ENCODE measurements at places on chromosomes 1 and 21.

DNA sequence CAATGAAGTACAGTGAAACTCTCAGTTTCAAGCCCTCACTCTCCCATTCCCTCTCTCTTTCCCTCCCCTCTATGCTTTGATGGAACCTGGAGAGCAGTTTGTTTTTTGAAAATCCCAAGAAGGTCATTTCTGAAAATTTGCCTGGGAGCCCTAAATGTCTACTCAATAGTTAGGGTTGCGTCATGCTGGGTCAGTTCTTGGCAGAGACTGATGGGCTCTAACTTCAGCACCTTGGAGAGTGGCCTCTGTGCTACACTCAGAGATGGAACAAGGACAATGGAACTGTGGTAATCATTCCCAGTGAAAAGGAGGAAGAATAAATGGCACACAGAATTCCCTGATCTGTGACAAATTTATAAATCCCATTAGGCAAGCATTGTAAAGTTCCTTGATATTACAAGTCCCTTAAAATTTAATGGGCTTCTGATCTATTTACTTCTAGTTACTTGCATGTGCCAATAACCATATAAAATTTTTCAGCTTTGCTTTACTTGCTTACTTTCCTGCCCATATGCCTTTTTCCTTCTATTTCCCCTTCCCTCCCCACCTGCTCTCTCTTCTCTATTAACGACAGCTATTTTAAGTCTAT lies 182.9 kb upstream of the KCND3 start:
- DNase-seq = no peak

GRCh38 chr1:201108614-201109013 lies 3.6 kb downstream of the CACNA1S start:
- DNase-seq = no peak

DNA sequence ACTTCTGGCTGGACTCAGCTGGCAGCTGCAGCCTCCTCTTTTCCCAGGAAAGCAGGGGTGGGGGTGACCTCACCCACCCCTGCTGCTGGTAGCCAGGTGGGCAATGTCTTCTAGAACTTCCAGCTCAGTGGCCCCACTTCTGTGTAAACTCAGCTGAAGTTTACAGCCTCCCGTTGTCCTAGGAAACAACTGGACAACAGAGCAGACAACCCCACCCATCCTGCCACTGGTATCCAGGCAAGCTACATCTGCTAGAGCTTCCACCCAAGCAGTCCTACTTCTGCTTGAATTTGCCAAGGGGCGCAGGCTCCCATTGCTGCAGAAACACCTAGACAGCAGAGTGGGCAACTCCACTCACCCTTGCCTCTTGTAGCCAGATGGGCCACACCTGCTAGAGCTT lies 309.6 kb upstream of the BEND5 start:
- DNase-seq = no peak

GRCh38 chr1:3561702-3562101 lies 49.6 kb downstream of the MEGF6 start:
- DNase-seq = no peak

- DNase-seq = no peak
Measured at GRCh38 chr1:216425577-216425976, 2.3 kb upstream of the USH2A start.

DNA sequence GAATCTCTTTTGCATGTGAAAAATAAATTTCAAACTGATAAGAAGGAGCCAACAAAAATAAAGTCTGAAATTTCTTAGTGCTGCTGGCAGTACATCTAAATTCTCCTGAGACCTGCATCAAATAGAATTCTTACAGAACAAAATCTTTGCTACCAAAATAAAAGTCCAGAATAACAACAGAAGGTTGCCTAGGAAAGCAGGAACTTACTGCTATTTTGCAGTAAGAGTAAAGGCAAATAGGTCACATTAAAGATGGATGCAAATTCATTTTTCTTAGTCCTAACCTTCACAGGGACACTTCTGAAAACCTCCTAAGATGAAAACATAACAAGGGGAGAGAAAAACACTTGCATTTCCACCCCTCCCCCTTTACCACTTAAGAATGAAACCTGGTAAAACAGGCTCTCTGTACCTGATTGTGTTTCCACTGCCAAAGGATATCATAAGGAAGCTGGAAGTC lies 59.0 kb downstream of the RUSC1 start:
- DNase-seq = no peak

- no peak for DNase-seq
Measured at GRCh38 chr1:201111156-201111555, 1.1 kb downstream of the CACNA1S start.

- DNase-seq = no peak
Measured at GRCh38 chr1:28458237-28459228, 47.3 kb upstream of the RCC1 start.

DNA sequence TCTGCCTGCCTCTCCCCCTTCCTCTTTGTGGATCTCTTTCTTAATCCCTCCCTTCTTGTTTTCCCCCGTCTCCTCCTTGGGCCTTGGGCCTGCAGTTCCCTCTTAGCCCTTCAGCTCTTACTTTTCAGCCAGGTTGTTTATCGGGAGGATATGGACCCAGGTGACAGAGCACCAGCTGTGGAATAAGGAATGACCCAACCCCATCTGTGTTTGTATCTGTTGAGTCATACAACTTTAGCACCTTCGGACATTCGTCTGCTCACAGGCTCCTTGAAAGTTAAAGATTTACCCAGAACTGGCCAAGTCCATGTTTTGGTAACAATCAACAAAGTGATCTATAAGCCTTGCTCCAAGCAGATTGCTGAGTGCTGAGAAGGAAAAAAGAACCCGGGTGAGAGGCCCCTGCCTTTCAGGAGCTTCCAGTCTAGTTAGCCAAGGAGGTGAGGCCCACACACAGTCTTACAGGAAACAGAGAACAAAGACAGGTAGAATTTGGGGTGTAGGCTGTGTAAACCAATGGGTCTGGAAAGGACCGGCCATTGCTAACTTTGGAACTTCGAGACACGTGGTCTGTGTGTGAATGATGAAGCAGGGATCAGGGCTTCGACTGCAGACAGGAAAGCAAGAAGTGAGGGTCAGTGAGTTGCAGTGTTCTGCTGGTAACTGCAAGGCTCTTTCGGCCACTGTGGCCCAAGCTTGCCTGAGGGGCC lies 66.7 kb upstream of the F3 start:
- no peak for DNase-seq

DNA sequence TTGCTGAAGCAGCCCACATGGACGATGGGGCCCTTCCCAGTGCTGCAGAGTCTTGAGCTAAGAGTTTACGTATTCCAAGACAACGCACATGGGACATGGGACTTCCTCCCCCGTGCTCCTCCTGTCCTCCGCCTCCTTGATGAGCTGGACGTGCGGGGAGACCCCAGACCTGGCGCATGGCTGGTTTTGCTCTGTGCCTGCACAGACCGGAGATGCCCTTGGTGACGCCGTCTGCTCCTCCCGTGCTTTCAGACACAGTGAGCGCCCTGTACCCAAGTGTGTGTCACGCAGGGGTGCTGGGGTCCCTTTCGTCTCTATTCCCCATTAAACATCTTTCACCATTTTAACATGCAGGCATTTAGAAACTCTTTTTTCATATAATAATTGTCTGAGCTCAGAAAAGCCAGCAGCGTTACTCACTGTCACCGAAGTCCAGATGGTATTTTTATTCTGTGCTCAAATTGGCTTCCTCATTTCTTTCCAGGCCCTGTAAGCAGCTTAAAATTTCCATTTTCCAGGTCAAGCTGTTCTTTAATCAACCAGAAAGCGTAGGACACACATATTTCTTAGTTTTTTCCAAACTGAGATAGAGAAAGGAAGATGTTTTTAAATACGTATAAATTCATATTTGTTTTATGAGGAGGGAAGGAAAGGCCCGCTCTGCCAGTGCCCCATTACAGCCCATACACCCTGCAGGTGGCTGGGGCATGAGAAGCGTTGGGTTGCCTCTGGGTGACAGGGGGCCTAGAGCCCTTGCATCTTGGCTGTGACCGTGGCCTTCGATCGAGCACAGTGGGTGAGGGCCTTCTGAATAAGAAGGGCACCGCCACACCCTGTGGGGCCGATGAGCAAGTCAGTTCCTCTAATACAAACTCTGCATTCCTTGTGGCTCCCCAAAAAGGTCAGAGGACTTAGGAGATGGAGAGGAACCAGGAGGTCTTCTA lies 17.9 kb upstream of the ZBTB21 start:
- no peak for DNase-seq

DNA sequence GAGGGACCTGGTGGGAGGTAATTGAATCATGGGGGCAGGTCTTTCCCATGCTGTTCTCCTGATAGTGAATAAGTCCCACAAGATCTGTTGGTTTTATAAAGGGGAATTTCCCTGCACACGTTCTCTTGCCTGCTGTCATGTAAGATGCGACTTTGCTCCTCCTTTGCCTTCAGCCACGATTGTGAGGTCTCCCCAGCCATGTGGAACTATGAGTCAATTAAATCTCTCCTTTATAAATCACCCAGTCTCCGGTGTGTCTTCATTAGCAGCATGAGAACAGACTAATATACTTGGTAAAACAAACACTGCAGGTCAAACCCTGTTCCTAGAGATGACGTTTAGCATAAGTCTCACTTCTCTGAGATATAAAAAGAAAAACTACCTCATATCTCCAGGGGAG lies 148.3 kb downstream of the MATN1 start:
- no peak for DNase-seq

DNA sequence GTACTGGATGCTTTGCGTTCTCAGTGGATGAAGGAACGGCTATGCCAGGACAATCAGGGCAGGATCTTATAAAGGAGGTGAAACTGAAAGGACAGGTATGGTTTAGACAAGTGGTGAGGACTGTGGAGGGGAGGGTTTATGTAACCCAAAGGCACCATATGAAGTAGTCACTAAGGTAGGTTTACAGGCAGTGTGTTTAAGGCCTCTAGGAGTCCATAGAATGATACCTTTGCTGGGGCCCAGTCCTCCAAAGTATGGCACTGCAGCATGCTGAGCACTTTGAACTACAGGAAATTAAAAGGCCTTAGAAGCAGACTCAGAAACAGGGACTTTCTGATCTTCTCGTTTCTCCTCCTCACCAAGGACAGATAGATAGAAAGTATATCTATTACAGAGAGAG lies 304.7 kb upstream of the USP25 start:
- DNase-seq = no peak

DNA sequence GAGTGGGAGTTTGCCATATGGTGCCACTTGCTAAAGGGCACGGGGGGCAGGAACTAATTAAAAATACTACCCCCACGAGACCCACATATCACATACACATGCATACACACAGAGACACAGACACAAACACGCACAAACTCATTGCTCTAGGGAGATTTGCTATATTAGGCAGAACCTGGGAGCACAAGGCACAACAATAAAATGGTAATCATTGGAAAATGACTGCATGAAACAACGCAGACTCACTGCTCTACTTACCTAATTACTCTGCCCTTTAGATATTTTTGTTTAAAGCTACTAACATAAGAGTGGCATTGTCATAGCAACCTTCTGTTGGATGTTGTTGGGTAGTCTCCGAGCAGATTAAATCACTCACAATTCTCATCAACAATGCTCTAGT lies 20.3 kb upstream of the RGS4 start:
- no peak for DNase-seq

DNA sequence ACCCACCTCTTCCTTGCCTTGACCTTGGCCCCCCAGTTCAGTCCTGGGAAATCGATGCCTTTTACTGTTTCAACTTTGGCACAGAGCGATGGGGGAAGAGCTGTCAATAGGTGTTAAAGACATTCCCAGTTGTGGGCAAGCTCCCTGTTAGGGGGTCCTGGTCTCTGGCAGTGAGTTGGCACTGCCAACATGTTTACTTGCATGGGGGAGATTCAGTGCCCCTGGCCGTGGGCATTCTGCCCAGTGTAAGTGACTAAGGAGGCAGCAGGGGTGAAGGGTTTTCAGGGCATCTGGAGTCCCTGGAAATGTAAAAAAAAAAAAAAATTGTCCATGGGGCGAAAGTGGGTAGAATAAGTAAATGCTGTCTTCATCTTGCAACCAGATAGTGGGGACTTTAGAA lies 407.0 kb downstream of the PTPRU start:
- DNase-seq = no peak

DNA sequence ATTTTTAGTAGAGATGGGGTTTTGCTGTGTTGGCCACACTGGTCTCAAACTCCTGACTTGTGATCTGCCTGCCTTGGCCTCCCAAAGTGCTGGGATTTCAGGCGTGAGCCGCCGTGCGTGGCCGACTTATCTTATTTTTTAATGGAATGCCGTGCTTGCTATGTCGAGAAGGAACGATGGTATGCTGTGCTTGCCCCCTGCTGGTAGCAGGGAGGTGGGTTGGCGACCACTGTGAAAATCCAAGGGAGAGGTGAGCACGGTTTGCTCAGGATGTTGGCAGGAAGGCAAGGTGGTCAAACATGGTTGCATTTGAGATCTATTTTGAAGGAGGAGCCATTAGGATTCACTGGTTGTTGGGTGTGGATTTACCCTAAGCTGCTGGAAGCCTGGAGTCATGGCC lies 45.8 kb upstream of the RCC2 start:
- DNase-seq = no peak

GRCh38 chr21:26776310-26777021 lies 68.7 kb downstream of the ADAMTS1 start:
- peak; percentile 59 for DNase-seq

DNA sequence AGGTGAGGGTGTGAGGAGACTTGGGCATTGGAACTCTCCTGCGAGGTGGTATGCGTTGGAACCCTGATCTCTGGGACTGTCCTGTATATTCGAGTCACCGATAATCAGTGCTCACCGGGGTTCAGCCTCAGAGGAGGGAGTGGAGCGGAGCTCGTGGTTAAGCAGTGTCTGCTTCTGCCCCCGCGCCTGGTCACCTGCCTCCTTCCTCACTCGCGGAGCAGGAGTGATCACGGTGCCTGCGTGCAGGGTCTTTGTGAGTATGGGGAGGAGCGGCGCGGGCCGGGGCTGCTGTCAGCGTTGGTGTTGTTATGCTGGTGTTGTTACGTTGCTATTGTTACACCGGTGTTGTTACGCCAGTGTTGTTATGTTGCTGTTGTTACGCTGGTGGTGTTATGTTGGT lies 23.3 kb downstream of the H6PD start:
- no peak for DNase-seq

GRCh38 chr1:172212124-172212523 lies 208.4 kb upstream of the C1orf105 start:
- DNase-seq = no peak

GRCh38 chr1:181350131-181350530 lies 133.2 kb upstream of the CACNA1E start:
- no peak for DNase-seq

DNA sequence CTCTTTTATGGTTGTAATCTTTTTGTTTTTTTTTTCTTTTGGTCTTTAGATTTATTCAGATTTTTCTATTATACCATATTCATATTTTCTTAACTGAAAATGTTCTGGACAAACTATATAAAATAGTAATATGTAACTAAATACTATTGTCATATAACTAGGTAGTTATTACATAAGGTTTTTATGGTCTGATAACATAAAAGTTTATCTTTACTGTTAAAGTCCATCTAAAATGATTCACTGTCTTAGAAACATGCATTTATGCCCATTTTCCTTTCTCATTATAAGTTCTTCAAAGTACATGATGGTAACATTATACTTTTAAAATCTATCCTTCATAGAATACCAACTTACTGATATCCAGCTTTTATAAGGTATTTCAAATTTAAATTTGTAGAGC lies 29.1 kb downstream of the IARS2 start:
- DNase-seq = no peak

All from HS-5 (cell line).